ENCODE measurements at places on chromosomes 5 and 9. TPM values are rescaled to one million over a fixed set of nuclear protein-coding genes. Genes with fewer than 3 reads are reported as not detected.

TNC gene
- 611 TPM for total RNA-seq

ITGA2 gene
- 2.7 TPM for total RNA-seq

FOXD4L4 gene
- under 0.01 TPM for total RNA-seq

FOXI1 gene
- total RNA-seq: not detected

SH3GL2 gene
- total RNA-seq: 0.29 TPM

NDUFS4 gene
- 78.2 TPM for total RNA-seq

RIGI gene
- 12.7 TPM for total RNA-seq

LCN10 gene
- not detected for total RNA-seq

SLC6A18 gene
- total RNA-seq: not detected

CLPTM1L gene
- total RNA-seq: 139 TPM

NOXA1 gene
- total RNA-seq: 0.88 TPM

PBX3 gene
- total RNA-seq: 34.7 TPM

DNA sequence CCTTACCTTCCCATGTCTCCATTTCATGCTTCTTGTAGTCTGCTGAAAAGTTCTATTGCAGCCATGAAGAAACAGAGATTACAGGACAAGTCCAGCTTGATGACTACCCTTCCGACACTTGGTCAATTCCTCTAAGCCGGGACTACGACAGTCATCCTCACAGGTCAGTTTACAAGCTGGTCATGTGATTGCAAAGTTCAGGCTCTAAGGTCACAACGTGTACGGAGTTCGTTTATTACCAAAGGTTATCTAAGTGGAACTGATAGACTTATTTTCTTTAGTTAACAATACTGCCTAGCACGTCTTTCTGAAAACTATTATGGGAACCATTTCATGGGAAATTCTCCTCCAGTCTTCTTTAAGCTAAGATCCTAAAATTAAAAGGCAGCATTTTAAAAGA lies 88.5 kb upstream of the NR5A1 start:
- no peak for DNase-seq

DNA sequence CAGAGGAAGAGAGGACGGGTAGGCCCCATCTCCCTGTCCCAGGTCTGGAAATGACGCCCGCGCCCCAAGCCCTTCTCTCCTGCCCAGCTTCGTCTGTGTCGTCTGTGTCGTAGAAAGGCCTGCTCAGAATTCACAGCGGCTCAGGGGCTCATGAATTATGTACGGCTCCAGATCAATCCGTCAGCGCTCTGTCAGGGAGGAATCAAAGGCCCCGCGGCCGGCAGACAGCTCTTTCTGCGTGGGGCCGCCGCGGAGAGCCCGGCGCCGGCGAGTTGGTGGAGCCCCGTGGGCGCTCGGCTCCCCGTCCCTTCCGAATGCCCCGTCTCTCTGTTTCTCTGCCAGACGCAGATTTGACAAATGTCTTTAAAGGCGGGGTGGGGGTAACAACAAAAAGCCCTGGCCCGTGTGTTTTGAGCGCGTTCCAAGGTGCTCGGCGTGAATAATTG lies 83.8 kb upstream of the RAPGEF1 start:
- DNase-seq: peak; percentile 48

DNA sequence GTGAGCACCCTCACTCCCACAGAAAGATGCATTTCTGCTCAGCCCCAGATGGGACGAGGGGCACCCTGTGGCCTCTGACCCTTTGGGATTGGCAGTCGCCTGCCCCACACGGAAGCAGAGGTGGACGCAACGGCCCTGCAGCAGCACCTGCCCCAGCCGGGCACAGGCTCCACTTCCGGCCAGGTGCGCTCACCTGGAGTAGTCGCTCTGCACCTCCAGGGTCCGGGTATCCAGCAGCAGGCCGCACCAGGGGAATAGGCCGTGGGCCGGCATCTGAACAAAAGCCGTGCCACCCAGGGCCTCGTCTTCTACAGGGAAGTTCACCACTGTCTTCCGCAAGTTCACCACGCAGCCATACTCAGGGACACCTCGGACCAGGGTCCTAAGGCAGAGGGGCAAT lies 30.7 kb downstream of the TERT start:
- no peak for DNase-seq

- DNase-seq: no peak
Observed at GRCh38 chr5:93250424-93250823, 330.6 kb downstream of the NR2F1-AS1 start.

DNA sequence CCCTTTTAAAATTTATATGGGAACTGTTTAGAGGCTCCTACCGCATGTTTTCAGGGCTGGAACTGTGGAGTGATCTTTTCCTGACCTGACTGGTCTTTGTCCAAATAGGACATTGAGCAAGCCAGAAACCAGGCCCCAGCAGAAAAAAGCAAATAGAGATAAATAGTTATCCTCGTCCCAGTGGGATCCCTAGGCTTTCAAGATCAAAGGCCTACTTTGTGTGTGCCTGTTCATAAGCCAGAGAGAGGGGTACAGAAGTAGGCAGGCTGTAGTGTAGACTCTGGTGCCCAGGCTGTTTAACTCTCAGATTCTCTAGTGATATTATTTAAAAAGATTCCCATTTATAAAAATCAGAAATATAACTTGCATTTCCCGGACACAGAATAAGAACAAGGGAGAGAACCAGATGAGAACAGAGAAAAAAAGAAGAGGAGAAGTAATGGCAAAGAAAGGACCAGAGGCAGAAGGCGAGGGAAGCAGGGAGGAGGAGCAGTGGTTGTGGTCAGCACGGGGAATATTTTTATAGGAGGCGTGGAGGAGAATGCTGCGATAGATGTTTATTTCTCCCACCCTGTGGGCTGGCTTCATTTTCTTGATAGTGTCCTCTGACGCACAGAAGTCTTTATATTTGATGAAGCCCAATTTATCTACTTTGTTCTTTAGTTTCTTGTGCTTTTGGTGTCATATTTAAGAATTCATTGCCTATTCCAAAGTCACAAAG lies 101.2 kb downstream of the AOPEP start:
- DNase-seq: no peak

DNA sequence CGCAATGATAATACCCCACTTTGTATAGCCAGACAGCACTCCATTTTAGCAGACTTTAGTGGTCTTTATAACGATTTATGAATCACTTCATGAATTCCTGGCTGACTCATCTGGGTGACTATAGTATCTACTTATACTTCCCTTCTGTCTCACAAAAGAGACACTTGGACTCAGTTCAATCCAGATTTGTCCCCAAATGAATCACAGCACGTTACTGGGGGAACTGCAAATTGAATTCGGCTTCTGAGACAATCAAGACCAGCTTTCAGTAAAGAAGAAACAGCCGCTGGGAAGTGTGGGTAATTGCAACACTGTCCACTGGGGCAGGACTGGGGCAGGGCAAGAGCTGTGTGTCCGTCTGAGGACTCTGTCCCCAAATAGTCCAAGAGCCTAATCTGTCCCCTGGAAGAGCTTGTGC lies 337.3 kb upstream of the RFX3 start:
- DNase-seq: peak; percentile 65

- DNase-seq: peak; percentile 62
Observed at GRCh38 chr5:55063899-55064298, 38.5 kb upstream of the GZMA start.

GRCh38 chr9:37302277-37302676 lies 120.2 kb upstream of the GRHPR start:
- no peak for DNase-seq

- no peak for DNase-seq
Observed at GRCh38 chr5:96004087-96004486, 42.4 kb upstream of the ELL2 start.

DNA sequence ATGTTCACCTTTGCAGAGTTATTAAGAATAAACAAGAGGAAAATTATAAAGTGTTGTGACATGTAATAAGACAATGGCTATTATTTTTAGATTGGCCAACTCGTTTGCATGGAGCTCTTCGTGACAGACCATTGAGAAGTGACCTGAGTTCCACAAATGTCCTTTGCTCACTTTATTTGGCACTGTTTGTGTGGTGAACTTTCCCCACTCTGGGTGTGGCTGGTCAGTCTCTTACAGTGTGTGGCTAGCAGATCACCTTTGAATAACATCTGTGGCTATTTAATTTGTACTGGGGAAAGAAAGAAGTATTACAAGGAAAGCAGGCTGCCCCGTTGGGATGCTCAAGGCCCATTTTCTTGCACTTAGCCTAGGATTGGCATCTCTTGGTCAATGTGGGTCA lies 274.1 kb upstream of the WWC1 start:
- no peak for DNase-seq

- no peak for DNase-seq
Observed at GRCh38 chr5:166708291-166708690, 1583.2 kb upstream of the WWC1 start.

- peak; percentile 58 for DNase-seq
Observed at GRCh38 chr9:110069326-110070248, 138.4 kb downstream of the C9orf152 start.

GRCh38 chr5:150618588-150619281 lies 21.7 kb upstream of the SYNPO start:
- peak; percentile 62 for DNase-seq

DNA sequence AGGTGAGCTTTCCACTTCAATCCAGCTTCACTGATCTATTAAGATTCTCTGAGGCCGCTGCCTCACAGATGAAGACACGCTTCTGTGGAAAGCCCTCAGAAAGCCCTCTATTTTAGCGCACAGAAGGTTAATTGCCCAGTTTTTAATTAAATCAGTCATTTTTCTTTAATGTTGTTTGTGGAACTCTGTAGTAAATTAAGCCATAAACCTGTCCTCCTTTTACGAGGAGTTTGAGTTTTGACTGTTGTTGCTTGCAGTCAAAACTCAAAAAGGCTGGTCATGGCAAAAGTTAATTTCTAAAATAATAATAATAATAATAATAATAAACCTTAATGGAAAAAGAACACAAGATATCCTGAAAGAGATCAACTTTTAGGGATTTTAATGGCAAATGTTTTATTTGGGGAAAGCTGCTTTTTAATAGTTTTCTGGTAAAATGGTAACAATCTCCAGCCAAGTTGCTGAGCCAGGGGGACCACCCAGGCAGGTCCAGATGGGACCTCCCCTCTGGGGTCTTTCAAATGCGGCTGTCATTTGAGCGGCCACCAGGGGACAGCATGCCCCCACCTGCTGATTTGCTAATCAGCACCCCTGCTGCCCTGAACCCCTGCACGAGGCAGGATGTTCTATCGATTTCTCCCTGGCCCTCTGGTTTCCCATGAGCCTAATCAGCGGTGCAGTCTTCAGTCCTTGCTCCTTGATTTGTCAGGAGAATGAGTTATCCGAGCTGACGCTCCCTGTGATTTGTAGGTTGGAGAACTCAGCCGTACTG lies 247.2 kb downstream of the FSTL4 start:
- DNase-seq: no peak

DNA sequence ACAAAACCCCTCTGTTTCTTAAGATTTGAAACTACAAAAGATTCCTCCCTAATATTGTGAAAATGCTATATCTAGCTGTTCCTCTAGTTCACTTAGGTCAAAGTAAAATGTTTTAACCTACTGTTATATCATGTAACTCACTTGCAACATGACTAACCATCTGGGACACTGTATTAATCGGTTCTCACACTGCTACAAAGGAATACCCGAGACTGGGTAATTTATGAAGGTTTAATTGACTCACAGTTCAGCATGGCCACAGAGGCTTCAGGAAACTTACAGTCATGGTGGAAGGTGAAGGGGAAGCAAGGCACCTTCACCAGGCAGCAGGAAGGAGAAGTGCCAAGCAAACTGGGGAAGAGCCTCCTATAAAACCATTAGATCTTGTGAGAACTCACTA lies 34.7 kb downstream of the DIMT1 start:
- peak; percentile 36 for DNase-seq

- DNase-seq: no peak
Observed at GRCh38 chr9:115551396-115551795, 433.4 kb upstream of the TNC start.

GRCh38 chr5:31415009-31415923 lies 116.6 kb downstream of the DROSHA start:
- no peak for DNase-seq

- DNase-seq: no peak
Observed at GRCh38 chr5:75536147-75536546, 24.5 kb downstream of the POLK start.

GRCh38 chr9:88991066-88992034 lies at the start of gene S1PR3:
TSS of gene S1PR3 (plus strand) at chr9:88991468. CDS start at chr9:89001201, 9,733 bp downstream.
- DNase-seq: peak; percentile 93

DNA sequence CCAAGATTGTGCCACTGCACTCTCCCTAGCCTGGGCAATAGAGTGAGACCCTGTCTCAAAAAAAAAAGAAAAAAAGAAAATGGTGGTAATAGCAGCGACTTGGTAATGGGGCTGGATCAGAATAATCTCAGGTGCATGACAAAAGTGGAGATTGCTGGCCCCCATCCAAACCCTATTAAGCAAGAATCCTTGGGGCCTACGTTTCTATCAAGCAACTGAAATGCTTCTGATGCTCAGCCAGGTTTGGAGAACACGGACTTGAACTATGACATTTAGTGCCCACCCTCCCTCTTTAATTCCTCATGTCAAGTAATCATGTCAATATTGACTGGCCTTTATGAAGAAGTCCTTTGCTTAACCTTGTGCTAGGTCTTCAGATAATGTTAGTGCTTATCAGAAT lies 6.6 kb downstream of the C5orf52 start:
- peak; percentile 77 for DNase-seq

DNA sequence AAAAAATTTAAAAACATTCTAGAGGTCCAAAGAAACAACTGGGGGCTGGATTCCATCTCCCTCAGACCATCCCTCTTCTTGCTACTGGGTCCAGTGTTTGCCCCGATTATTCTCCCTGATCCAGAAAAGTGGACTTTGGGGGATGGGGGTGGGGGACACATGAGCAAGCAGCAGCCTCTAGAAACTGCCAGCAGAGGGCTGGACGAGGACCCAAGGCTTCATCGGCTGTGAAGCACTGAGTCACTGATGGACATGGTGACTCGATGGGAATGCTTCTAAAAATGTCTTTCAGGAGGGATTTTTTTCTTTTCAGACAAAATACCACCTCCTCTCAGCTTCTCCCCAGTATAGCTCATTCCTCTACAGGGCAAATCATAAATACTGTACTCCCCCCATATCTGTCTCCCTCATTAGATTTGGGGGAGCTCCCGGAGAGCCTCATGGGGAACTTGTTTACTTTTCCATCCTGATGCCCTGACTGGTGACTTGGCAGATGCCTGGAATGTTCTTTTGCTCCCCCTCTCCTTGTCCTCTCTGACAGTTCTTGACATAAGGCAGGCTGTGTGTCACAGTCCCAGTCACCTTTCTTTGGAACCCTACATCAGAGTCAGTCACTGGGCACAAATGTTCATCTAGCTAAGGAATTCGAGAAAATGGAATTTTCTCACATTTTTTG lies 67.2 kb upstream of the STC2 start:
- peak; percentile 80 for DNase-seq

GRCh38 chr5:8721536-8721935 lies 824.3 kb downstream of the SEMA5A start:
- no peak for DNase-seq

- DNase-seq: no peak
Observed at GRCh38 chr5:102536323-102536928, 37.6 kb upstream of the SLCO6A1 start.
